Esophagus (tissue), 2 donors: ENCODE measurements at places on chromosomes 2 and 18. TPM values are rescaled to one million over a fixed set of nuclear protein-coding genes. Genes with fewer than 3 reads are reported as not detected.

Gene DSG4
- not detected for polyA plus RNA-seq

Gene PID1
- 2.0 TPM for polyA plus RNA-seq

Gene TCF23
- polyA plus RNA-seq = 0.02 TPM

Gene SEH1L
- polyA plus RNA-seq = 20.0 TPM

Gene ABCB11
- 0.04 TPM for polyA plus RNA-seq

Gene AQP12B
- not detected for polyA plus RNA-seq

Gene CCDC102B
- polyA plus RNA-seq = 0.94 TPM

Gene DAW1
- not detected for polyA plus RNA-seq

Gene SCYGR4
- not detected for polyA plus RNA-seq

Gene GLI2
- 0.35 TPM for polyA plus RNA-seq

Gene LRRC30
- polyA plus RNA-seq = not detected

Gene SKOR2
- polyA plus RNA-seq = not detected

Gene TTL
- 7.2 TPM for polyA plus RNA-seq

Gene MYO1B
- polyA plus RNA-seq = 25.6 TPM

Gene USP34
- polyA plus RNA-seq = 40.4 TPM

Gene FNDC4
- 22.2 TPM for polyA plus RNA-seq

Gene ZNF2
- polyA plus RNA-seq = 0.90 TPM

Gene SLC8A1
- polyA plus RNA-seq = 0.73 TPM

Gene SERPINB10
- 0.46 TPM for polyA plus RNA-seq

Gene TDRD15
- not detected for polyA plus RNA-seq

Gene PLEK
- 1.4 TPM for polyA plus RNA-seq

Gene VWA3B
- polyA plus RNA-seq = 0.01 TPM

Gene CAPN14
- polyA plus RNA-seq = 141 TPM

Gene NDC80
- polyA plus RNA-seq = 7.3 TPM

Gene LONRF2
- 0.51 TPM for polyA plus RNA-seq

Gene DCDC2C
- 0.04 TPM for polyA plus RNA-seq

Gene MAP3K20
- 13.3 TPM for polyA plus RNA-seq

Gene IL1F10
- 0.51 TPM for polyA plus RNA-seq

Gene ANKRD23
- polyA plus RNA-seq = 1.2 TPM

Gene ABCG5
- 0.01 TPM for polyA plus RNA-seq

Gene BCL11A
- 25.5 TPM for polyA plus RNA-seq

Gene EGR4
- polyA plus RNA-seq = not detected

Gene TMEM131
- 9.9 TPM for polyA plus RNA-seq

Gene ING5
- polyA plus RNA-seq = 36.2 TPM

Gene GORASP2
- polyA plus RNA-seq = 27.6 TPM

Gene CD8B2
- 0.10 TPM for polyA plus RNA-seq

Gene BMP10
- polyA plus RNA-seq = not detected

Gene RNU2-63P
- not detected for polyA plus RNA-seq

Gene RUFY4
- polyA plus RNA-seq = 0.28 TPM

Gene FAM237A
- not detected for polyA plus RNA-seq

Gene CACNB4
- polyA plus RNA-seq = 1.3 TPM

Gene BOLL
- polyA plus RNA-seq = not detected

Gene RAMP1
- polyA plus RNA-seq = 7.5 TPM

Gene MORN2
- 17.7 TPM for polyA plus RNA-seq

Gene SLC66A2
- polyA plus RNA-seq = 57.7 TPM

Gene LPIN2
- polyA plus RNA-seq = 10.9 TPM

Gene NOSTRIN
- polyA plus RNA-seq = 6.3 TPM

Gene CFC1
- polyA plus RNA-seq = not detected

Gene UGT1A10
- polyA plus RNA-seq = 10.8 TPM

Gene TUBA3E
- polyA plus RNA-seq = not detected

Gene PROKR1
- polyA plus RNA-seq = 0.02 TPM

Gene ANKRD62
- 0.45 TPM for polyA plus RNA-seq

Gene AQP12A
- polyA plus RNA-seq = not detected

Gene ZNF519
- 1.8 TPM for polyA plus RNA-seq

Gene GNAL
- 1.6 TPM for polyA plus RNA-seq
